ENCODE measurements at places on chromosomes 6 and 20.

GRCh38 chr20:63508072-63508768, 9.3 kb upstream of the EEF1A2 start:
- no peak for DNase-seq

- peak; percentile 12 for DNase-seq
These were observed 230.1 kb upstream of the MOCS1 start for GRCh38 chr6:40164345-40164755.

DNA sequence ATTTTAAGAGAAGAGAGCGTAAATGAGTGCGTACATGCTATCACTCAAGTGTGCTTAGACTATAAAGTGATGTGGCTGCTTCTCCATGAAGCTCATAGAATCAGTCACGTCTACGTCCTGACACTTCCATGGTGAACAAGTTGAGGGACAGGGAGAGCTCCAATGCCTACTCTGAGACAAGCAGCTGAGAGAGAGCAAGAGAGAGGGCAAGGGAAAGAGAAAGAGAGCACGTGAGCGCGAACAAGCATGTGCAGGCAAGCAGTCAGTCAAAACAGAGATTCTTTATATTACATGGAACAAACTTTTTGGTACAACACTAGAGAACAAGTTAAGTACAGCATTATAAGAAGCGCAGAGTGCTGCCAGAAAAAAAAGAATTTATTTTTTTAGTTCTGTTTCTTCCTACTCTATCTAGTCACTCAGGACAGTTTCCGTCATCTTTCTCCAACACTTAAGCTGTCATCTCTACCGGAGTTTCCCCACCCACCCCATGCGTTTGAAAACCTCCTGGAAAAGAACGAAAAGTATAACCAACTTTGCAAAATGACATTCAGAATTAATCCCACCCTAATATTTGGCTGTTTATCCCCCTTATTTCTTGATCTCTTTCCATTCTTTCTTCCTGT, 61.8 kb downstream of the EPB41L2 start:
- DNase-seq = no peak

GRCh38 chr20:45545754-45546453, 1.3 kb downstream of the EPPIN start:
- peak; percentile 74 for DNase-seq

DNA sequence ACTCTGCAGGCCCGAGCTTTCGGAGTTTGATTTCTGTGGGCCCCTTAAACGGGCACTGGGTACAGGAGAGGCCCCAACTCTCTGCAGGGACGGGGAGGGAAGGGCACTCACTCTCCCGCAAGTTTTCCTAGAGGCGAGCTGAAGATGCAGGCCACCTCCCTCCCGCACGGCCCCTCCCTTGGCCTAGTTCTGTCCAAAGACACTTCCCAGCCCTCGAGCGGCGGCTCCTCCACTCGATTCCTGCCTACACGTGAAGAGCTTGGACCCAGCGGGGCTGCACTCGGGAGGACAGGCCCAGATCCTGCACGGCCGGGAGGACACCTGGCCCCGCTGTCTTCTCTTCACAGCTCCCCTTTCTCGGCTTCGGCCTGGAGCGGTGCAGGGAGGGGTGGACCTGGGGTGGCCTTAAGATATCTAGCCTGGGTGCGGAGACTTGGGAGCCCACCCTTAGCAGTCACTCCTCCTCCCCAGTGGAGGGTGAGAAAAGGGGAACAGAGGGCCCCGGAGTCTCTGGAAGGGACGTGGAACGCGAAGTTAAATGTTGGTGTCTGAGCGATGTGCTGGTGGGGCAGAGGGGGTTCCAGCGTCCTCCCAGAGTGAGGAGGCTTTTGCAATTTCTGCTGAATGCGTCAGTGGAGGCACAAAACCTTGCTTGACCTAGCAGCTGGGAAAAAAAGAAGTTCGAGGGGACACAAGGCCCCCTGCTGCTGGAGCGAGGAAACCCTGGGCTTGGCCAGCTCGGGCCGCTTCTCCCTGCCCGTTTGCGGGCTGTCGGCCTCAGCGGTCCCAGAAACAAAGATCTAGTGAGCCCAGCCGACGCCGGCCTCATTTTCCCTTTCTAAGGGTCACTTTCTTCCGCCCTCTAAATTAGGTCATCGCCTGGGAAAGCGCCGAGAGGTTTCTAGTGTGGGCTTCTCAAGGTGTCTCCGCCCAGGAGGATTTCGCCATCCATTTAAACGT, 4.9 kb downstream of the OLIG3 start:
- no peak for DNase-seq

DNA sequence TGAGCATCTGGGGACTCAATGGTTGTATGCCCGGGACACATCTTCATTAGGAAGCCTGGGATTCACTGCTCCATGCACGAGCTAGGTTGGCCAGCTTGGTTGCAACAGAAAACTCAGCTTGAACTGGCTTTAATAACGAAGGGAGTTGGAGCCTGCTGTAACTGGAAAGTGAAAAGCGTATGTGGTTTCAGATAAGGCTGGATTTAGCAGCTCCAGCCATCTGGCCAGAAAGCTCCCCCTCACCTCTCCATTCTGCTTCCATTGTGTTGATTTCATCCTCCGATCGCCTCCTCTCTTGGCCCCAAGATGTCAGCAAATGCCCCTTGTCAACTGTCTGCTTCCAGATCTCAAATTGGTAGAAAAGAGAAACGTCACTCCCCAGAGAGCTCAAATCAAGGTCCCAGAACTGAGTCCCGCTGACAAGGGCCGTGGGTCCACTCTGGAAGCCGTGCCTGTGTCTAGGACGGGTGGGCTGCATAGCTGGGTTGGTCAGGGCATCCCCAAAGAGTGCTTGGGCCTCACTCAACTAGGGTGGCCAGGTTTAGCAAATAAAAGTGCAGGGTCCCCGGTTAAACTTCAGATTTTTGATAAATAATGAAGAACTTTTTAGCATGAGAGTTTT, 117.0 kb upstream of the PMEPA1 start:
- no peak for DNase-seq

DNA sequence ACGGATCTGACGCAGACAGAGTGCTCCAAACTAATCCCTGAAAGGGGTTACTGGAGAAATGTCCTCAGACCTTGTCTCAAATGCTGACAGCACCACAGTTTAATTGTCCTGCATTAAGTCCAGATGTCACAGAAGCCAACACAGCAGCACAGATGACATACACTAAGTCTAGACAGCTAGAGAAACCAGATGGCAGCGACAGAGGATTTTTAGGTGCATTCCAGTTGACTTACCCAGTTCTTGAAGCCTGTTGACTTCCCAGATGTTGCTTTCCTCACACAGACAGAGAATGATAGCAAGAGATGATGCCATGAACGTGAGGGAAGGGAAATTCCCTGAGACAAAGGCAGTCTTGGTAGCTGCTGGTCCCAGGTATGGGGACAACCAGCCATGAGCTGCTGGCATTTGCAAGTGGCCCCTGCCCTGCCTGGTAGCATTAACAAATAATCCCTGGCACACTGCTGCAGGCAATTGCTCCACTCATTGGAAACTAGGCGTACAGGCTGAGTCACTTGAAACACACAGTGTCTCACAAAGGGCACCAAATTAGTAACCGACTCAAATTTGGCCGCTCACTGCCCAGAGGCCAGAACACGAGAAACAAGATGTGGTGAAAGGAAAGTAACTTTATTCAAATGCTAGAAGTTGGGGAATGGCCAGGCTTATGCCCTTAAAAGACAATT, 52.2 kb downstream of the ADGB start:
- no peak for DNase-seq
